B cell (primary cell): ENCODE measurements at places on chromosomes 5 and 9.

GRCh38 chr5:13866792-13867191 lies 77.7 kb downstream of the DNAH5 start:
- DNase-seq: no peak

DNA sequence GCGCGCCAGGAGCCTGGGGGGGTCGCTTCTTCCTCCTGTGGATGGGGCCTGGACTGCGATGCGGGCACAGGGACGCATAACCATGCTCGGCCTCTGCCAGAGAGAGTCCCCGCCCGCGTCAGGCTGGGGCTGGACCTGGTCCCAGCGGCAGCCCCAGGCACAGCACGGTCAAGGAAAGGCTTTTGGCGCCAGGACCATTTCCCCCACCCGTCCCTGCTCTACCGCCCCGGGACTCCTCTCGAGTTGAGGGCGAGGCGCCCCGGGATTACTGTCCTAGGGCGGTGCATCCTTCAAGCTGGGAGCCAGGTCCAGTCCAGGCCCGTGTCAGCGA lies 341 bp downstream of the MXD3 start:
- no peak for DNase-seq

GRCh38 chr5:180251141-180251540 lies 40.7 kb downstream of the MAPK9 start:
- no peak for DNase-seq

- no peak for DNase-seq
Observed at GRCh38 chr5:173014671-173015070, 31.1 kb downstream of the ATP6V0E1 start.

DNA sequence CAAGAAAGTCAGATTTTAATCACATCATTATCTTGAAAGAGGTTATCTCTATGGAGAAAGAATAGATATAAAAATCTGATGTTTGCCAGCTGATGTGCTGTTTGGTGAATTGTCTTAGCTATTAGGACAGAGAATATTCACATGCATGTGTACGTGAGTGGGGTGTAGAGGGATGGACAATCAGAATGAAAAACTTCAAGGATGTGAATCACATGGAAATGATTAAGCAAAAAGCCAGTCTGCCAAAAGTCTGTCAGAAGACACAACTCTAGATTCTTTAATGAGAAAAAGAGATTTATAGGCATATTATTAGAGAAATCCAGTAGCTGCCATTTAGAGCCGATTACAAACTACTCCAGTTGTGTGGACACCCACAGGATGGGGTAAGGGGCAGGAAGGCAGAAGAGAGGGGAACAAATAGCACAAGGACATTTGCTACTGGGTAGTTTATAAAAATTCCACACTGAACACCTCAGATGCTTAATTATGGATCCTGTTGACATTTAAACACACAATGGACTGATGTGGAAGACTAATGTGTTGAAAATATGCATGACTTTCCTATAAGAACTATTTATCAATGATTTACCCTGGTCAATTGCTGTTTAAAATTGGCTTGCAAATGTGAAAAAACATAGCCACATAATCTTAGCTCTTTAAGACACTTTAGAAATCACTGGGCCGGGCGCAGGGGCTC lies 127.4 kb downstream of the PTTG1 start:
- DNase-seq: no peak
